ENCODE measurements at places on chromosomes 11 and 22.

DNA sequence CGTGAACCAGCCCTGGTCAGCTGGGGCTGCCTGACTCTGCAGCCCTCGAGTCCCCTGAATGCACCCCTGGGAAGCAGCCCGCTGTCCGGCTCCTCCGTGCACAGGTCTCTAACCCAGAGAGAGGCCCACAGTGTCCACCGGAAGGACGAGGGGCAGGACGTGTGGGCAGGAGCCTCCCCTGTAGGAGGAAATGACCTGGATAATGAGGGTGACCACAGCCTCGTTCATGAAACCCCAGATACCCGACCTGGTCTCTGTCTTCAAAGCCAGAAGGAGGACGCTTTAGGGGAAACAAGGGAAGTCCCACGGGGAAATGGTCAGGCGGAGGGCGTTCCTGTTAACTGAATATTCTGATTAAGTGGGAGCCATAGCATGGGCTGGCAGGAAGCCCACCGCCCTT is 23.3 kb downstream of the LIF start:
- no peak for DNase-seq
- peaks cover under 1% of the 10 kb centered on the region for H3K4me1 ChIP-seq
- no peak overlapping the region for H3K27ac ChIP-seq
- H3K36me3 ChIP-seq = no peaks in the 10 kb centered on the region

GRCh38 chr11:17983569-17983968 is 29.3 kb downstream of the SERGEF start:
- peaks cover 23% of the 10 kb centered on the region for H3K4me1 ChIP-seq
- no peaks in the 10 kb centered on the region for H3K36me3 ChIP-seq
- no peak overlapping the region for H3K4me3 ChIP-seq
- no peaks in the 10 kb centered on the region for H3K27me3 ChIP-seq
- H3K27ac ChIP-seq = no peak overlapping the region

- no peaks in the 10 kb centered on the region for H3K27me3 ChIP-seq
- H3K36me3 ChIP-seq = no peaks in the 10 kb centered on the region
- no peak overlapping the region for H3K27ac ChIP-seq
Measured at GRCh38 chr11:108751444-108751843, 86.6 kb downstream of the DDX10 start.

DNA sequence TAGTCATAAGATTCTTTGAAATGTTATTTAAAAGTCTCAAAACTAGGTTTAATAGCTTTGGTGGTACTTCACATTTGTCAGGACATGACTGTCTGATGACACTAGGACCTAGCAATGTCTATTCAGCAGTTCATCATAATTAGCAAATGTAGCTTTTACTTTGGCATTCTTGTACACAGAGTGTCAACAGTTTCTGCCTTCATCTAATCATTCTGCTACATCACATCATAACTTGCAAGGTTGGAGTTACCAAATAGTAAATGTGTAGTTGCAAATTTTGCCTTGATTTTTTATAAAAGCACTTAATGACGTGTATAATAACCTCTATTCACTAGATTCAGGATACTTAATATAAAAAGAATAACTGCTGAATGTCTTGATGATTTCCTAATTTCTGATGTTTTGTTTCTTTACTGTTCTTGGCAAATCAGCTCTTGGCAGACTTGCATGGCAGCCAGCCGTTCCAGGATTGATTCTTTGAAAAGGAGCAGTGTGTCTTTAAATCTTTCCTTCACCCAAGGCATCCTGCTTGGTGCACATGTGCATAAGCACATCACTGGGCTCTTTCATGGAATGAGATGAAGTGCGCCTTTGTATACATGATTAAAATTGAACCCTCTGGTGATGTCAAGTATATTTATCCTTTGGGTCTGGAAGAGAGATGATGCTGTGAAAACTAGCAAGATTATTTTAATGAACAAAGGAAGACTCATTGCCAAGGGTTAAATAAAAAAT is 12.2 kb downstream of the FBXO7 start:
- DNase-seq = no peak
- no peaks in the 10 kb centered on the region for H3K27me3 ChIP-seq
- peaks cover 61% of the 10 kb centered on the region for H3K36me3 ChIP-seq
- peaks cover 18% of the 10 kb centered on the region for H3K4me1 ChIP-seq
- H3K4me3 ChIP-seq = no peak overlapping the region
- no peak overlapping the region for H3K27ac ChIP-seq

DNA sequence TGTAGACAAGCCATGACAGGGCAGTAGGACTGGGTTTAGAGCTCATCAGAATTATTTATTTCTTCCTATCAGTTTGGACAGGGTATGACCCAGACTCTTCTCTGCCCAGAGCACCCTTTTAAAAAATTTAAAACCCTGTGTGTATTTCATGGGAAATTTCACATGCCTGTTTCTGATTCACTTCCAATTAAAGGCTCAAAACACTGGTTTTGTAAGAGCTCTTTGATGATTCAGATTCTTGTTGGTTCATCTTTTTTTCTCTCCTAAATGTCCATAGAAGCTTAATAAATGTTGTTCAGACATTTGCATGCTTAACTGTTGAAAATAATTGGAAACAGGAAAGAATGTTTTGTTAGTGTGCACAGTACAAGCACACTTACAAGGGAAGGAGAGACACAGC is 13.8 kb downstream of the FLI1 start:
- no peak overlapping the region for H3K27ac ChIP-seq
- no peak for DNase-seq
- H3K4me1 ChIP-seq = peaks cover 8% of the 10 kb centered on the region
- H3K27me3 ChIP-seq = no peaks in the 10 kb centered on the region

GRCh38 chr22:35593891-35594470 is 23.1 kb downstream of the MB start:
- no peaks in the 10 kb centered on the region for H3K36me3 ChIP-seq
- H3K27me3 ChIP-seq = no peaks in the 10 kb centered on the region
- H3K4me3 ChIP-seq = no peak overlapping the region
- no peak for DNase-seq
- H3K27ac ChIP-seq = no peak overlapping the region

- H3K36me3 ChIP-seq = no peaks in the 10 kb centered on the region
- H3K4me1 ChIP-seq = peaks cover 8% of the 10 kb centered on the region
- H3K27me3 ChIP-seq = peaks cover 8% of the 10 kb centered on the region
Measured at GRCh38 chr22:26172389-26172990, 3.2 kb downstream of the SEZ6L start.

GRCh38 chr11:85810871-85811611 is at the start of gene SYTL2:
TSS of gene SYTL2 (minus strand) at chr11:85811141. CDS start at chr11:85757725, 53,416 bp downstream.
- H3K27ac ChIP-seq = peak within 1 kb of the TSS; percentile 7
- H3K27me3 ChIP-seq = no peaks in the 10 kb centered on the region
- H3K4me3 ChIP-seq = peak within 1 kb of the TSS; percentile 64

- DNase-seq = no peak
- no peak overlapping the region for H3K4me3 ChIP-seq
Measured at GRCh38 chr11:36822829-36823228, 224.8 kb upstream of the RAG2 start.

DNA sequence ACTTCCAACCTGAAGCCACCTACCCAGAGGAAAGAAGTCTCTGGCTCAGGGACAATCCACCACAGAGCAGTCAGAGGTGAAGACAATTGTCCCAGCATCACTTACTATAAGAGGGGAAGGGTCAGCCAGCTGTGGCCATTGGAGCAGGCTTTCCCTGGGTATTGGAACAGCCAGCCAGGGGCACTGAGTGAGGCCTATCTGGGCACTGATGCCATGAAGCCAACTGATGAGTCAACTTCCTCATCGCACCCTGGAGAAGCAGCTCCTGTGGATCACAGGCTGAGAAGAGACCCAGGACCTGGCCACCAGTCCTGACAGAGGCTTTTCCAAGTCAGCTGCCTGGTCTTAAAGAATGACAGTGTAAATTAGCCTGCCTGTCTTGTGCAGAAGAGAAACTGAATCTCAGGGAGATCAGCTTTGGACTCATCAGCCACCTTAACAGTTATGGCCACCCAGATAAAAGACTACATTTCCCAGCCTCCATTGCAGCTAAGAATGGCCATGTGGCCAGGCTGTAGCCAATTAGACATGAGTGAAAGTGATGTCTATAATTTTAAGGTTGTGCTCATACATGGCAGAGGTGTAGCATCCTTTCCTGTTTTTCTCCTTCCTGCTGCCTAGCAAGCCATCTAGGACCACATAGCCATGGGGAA is 19.0 kb downstream of the CHST1 start:
- no peak for DNase-seq
- no peaks in the 10 kb centered on the region for H3K36me3 ChIP-seq
- H3K27me3 ChIP-seq = no peaks in the 10 kb centered on the region
- H3K4me1 ChIP-seq = no peaks in the 10 kb centered on the region

GRCh38 chr22:17637490-17638181 is 921 bp upstream of the BCL2L13 start:
- H3K27ac ChIP-seq = peak overlapping the region; percentile 99
- H3K4me3 ChIP-seq = peak overlapping the region; percentile 52
- no peak for DNase-seq
- no peaks in the 10 kb centered on the region for H3K27me3 ChIP-seq

GRCh38 chr11:96213500-96213899 is 129.5 kb downstream of the MAML2 start:
- H3K4me1 ChIP-seq = peaks cover 68% of the 10 kb centered on the region
- no peak for DNase-seq
- H3K36me3 ChIP-seq = no peaks in the 10 kb centered on the region
- no peaks in the 10 kb centered on the region for H3K27me3 ChIP-seq

DNA sequence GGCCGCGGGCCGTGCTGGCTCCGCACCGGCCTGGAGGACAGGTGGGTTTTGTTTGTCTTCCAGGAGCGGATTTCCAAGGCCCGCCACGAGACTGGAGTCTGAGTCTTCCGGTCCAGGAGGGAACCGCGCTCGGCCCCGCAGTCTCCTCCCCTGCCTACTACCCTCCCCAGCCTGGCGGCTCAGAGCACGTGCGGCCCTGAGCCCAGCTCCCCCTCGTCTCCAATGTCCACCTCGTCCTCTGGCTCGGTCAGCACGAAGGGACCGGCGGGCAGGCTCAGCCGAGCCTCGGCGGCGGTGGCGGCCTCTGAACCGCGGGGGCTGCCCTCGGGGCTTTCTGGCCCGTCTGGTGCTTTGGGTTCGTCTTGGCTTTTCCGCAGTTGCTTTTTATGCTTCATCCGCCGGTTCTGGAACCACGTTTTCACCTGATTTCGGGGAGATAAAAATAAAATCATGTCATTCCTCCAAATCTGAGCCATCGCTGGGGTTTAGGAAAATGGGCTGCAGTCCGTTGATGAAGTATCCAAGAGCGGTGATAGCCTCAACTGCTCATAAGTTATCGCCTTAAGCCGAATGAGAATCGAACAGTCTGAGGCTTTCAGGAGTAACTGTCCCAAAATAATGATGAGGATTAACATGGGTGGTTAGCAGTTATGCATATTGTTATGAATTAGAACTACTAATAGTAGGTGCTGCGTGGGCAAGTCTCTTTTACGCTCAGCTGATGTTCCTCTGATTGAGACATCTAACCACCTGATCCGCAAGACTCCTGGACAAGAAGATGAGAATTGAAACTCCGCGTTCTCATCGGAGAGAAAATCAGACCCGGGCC is 4.0 kb downstream of the BSX start:
- H3K4me3 ChIP-seq = no peak overlapping the region
- no peaks in the 10 kb centered on the region for H3K36me3 ChIP-seq
- no peak for DNase-seq
- H3K27me3 ChIP-seq = peaks cover 7% of the 10 kb centered on the region

GRCh38 chr11:3093281-3094191 is 36.3 kb upstream of the CARS1 start:
- peak; percentile 85 for DNase-seq
- H3K27ac ChIP-seq = peak overlapping the region; percentile 67
- H3K36me3 ChIP-seq = no peaks in the 10 kb centered on the region
- peaks cover 22% of the 10 kb centered on the region for H3K4me1 ChIP-seq
- no peak overlapping the region for H3K4me3 ChIP-seq
- no peaks in the 10 kb centered on the region for H3K27me3 ChIP-seq

GRCh38 chr11:120031156-120031555 is 106.8 kb downstream of the TRIM29 start:
- H3K27ac ChIP-seq = no peak overlapping the region
- no peaks in the 10 kb centered on the region for H3K36me3 ChIP-seq
- no peak overlapping the region for H3K4me3 ChIP-seq

DNA sequence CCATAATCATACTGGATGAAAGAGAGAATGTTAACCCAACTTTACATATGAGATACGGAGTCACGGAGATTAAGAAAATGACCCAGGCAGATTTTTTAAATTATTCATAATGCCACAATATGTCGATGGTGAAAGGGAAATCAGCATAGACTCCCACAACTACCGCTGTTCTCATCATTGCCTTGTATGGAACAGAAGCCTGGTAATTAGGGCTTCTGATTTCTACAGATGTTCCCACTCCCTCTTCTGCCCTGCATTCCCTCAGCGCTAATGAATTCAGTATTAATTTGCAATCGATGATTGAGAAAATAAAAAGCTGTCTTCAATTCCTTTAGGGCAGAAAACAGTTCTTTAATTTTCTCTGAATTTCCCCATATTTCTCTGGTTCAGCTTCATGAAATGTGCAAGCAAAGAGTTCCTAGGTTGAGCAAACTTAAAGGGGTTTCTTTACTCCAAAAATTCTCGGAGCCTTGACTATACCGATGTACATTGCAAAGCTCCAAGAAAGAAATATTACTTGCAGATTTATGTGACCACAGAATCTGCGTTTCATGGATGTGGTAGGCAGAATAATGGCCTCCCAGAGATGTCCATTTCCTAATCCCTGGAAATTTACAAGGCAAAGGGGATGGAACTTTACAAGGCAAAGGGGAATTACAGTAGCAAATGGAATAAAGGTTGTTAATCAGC is 134.9 kb upstream of the ZC3H12C start:
- no peaks in the 10 kb centered on the region for H3K36me3 ChIP-seq
- no peak for DNase-seq
- no peak overlapping the region for H3K27ac ChIP-seq
- H3K4me1 ChIP-seq = no peaks in the 10 kb centered on the region
- H3K4me3 ChIP-seq = no peak overlapping the region

- no peak overlapping the region for H3K27ac ChIP-seq
- H3K27me3 ChIP-seq = no peaks in the 10 kb centered on the region
- H3K4me3 ChIP-seq = no peak overlapping the region
Measured at GRCh38 chr11:126419801-126420697, 64.6 kb downstream of the ST3GAL4 start.

- H3K4me1 ChIP-seq = no peaks in the 10 kb centered on the region
- H3K36me3 ChIP-seq = no peaks in the 10 kb centered on the region
- H3K4me3 ChIP-seq = no peak overlapping the region
- H3K27ac ChIP-seq = no peak overlapping the region
- DNase-seq = no peak
Measured at GRCh38 chr11:81098471-81098870, 1635.2 kb downstream of the FAM181B start.

- H3K4me3 ChIP-seq = no peak overlapping the region
- H3K27ac ChIP-seq = no peak overlapping the region
- H3K36me3 ChIP-seq = no peaks in the 10 kb centered on the region
- no peak for DNase-seq
- no peaks in the 10 kb centered on the region for H3K27me3 ChIP-seq
Measured at GRCh38 chr22:41078931-41079330, 13.5 kb upstream of the EP300 start.

- H3K27me3 ChIP-seq = no peaks in the 10 kb centered on the region
- no peak for DNase-seq
- no peak overlapping the region for H3K27ac ChIP-seq
- no peaks in the 10 kb centered on the region for H3K4me1 ChIP-seq
- no peak overlapping the region for H3K4me3 ChIP-seq
- no peaks in the 10 kb centered on the region for H3K36me3 ChIP-seq
Measured at GRCh38 chr11:88303037-88303436, 34.5 kb downstream of the CTSC start.

- no peaks in the 10 kb centered on the region for H3K36me3 ChIP-seq
- DNase-seq = peak; percentile 76
- no peaks in the 10 kb centered on the region for H3K4me1 ChIP-seq
- H3K27ac ChIP-seq = no peak overlapping the region
- H3K27me3 ChIP-seq = no peaks in the 10 kb centered on the region
Measured at GRCh38 chr22:49211176-49211575, 616.5 kb downstream of the BRD1 start.

Data from vagina (tissue), 2 donors.